Colonic mucosa (tissue), 4 donors: ENCODE measurements at places on chromosomes 6 and 20.

- no peaks in the 10 kb centered on the region for H3K36me3 ChIP-seq
- H3K27ac ChIP-seq, result no peak overlapping the region
- H3K4me3 ChIP-seq, result no peak overlapping the region
- H3K4me1 ChIP-seq, result no peaks in the 10 kb centered on the region
- no peaks in the 10 kb centered on the region for H3K27me3 ChIP-seq
Observed at GRCh38 chr20:40726776-40727175, 37.7 kb upstream of the MAFB start.

DNA sequence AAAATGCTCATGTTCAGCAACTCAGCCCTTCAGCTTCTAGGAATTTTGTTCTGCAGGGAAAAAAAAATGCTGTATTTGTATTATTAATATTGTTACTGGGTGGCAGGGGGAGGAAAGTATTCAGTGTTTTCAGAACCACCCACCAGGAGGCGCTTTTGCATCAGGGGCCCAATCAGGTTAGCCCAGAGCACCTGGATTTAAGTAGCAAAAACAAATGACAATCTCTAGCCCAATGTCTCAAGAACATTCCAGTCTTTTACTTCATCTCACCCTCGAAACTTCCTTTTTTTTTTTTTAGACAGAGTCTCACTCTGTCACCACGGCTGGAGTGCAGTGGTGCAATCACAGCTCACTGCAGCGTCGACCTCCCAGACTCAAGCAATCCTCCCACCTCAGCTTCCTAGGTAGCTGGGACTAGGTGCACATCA lies 635 bp upstream of the C20orf203 start:
- DNase-seq, result peak; percentile 66
- no peak overlapping the region for H3K4me3 ChIP-seq
- no peaks in the 10 kb centered on the region for H3K27me3 ChIP-seq
- H3K27ac ChIP-seq, result no peak overlapping the region
- no peaks in the 10 kb centered on the region for H3K4me1 ChIP-seq

GRCh38 chr20:45818239-45818638 lies 5.8 kb downstream of the UBE2C start:
- no peak overlapping the region for H3K4me3 ChIP-seq
- H3K27ac ChIP-seq, result no peak overlapping the region
- H3K4me1 ChIP-seq, result peaks cover 7% of the 10 kb centered on the region
- no peaks in the 10 kb centered on the region for H3K27me3 ChIP-seq

- no peaks in the 10 kb centered on the region for H3K36me3 ChIP-seq
- no peaks in the 10 kb centered on the region for H3K27me3 ChIP-seq
- H3K4me1 ChIP-seq, result peaks cover 12% of the 10 kb centered on the region
- no peak overlapping the region for H3K4me3 ChIP-seq
- no peak for DNase-seq
Observed at GRCh38 chr6:11353921-11354389, 121.5 kb upstream of the NEDD9 start.

DNA sequence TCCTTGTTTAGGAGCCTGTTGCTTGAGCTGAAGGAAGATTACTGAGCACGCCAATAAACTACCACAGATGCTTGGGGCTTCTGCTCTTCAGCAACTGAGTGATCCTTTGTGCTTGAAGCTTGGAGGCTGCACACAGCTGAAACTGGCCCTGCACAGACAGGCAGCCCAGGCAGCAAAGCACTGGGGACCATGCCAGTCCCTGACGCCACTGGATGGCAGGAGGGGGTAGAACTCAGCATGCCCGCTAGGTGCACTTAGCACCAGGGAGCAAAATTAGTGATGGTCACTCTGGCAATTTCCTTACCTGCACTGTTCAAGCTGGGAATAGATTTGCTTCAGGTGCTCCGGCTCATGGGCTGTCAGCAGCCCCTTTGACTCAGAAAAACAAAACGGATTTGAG lies 91.5 kb downstream of the FAM50B start:
- H3K27me3 ChIP-seq, result no peaks in the 10 kb centered on the region
- H3K4me1 ChIP-seq, result no peaks in the 10 kb centered on the region
- no peaks in the 10 kb centered on the region for H3K36me3 ChIP-seq
- DNase-seq, result no peak
- H3K27ac ChIP-seq, result no peak overlapping the region
- H3K4me3 ChIP-seq, result no peak overlapping the region

DNA sequence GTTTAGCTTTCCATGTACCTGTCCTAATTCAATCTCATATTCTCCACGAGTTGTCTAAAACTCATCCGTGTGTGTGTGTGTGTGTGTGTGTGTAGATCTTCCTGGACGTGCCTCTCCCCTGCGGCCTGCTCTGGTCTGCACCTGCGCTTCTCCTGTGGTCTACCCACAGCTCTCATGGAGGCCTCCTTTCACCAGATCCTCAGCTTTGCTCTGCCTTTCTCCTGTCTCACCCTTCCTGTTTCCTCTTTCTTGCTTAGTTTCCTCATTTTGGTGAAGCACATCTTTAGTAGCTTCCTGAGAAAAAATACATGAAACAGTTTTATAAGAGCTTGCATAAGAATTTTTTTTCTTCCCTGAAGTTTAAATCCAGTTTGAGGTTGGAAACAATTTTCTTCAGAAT lies 18.1 kb downstream of the SLX4IP start:
- no peaks in the 10 kb centered on the region for H3K36me3 ChIP-seq
- no peaks in the 10 kb centered on the region for H3K27me3 ChIP-seq
- no peak overlapping the region for H3K4me3 ChIP-seq
- no peaks in the 10 kb centered on the region for H3K4me1 ChIP-seq

GRCh38 chr6:22363166-22363713 lies 66.4 kb upstream of the PRL start:
- H3K27me3 ChIP-seq, result no peaks in the 10 kb centered on the region
- H3K4me3 ChIP-seq, result no peak overlapping the region
- no peak for DNase-seq

GRCh38 chr6:35304299-35304698 lies 6.7 kb downstream of the DEF6 start:
- no peaks in the 10 kb centered on the region for H3K36me3 ChIP-seq
- H3K27ac ChIP-seq, result no peak overlapping the region
- DNase-seq, result no peak
- peaks cover 4% of the 10 kb centered on the region for H3K4me1 ChIP-seq

DNA sequence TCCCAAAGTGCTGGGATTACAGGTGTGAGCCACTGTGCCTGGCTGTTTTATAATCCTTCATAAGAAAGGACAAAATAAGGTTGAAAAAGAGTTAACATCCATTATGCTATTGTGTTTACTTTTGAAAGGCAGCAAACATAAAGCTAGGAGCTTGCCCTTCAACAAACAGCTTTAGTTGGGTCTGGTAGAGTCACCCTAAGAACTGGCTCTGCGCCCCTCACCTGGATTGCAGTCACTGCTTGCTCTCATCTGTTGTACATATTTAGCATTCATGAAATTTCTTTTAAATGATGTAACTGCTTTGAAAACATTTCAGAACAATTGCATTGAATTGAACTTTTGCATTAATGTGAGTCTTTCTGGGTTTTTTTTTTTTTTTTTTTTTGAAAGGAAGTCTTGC lies 38.9 kb downstream of the JARID2 start:
- no peak overlapping the region for H3K4me3 ChIP-seq
- DNase-seq, result no peak
- peaks cover 14% of the 10 kb centered on the region for H3K4me1 ChIP-seq
- no peaks in the 10 kb centered on the region for H3K27me3 ChIP-seq
- no peak overlapping the region for H3K27ac ChIP-seq

DNA sequence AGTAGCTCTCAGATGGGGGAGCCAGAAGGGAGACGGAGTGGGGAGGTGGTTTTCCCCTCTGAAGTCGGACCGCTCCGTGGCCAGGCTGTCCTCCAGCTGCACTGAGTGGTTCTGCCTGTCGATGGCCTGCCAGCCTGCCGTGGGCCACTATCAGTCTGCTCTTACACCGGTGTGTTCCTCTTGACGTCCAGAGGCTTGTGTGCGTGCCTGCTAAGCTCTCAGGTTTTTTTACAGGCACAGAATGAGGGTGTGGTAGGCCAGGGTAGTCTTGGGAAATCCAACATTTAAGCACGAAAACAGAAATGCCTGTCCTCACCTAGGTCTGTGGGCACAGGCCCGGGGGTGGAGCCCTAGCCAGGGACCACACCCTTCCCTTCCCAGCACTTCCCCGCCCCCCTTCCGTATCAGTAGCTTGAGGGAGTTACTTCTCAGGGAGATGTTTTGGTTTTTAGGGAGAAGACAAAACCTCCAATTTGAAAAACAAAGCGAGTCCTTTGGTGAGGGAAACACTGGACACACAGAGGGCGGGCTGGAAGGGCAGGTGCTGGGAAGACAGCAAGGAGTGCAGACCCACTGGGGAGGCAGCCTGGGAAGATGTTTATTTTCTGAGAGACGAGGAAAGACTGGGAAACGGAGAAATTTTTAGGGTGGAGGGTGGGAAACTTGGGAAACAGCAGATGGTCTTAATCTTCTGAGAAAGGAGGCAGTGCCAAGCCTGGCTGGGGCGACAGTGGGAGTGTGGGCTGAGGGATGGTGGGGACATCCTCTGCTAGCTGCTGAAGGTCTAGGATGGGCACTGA lies 106.5 kb downstream of the LY86 start:
- H3K4me1 ChIP-seq, result peaks cover 31% of the 10 kb centered on the region
- H3K27me3 ChIP-seq, result no peaks in the 10 kb centered on the region
- H3K4me3 ChIP-seq, result no peak overlapping the region
- no peaks in the 10 kb centered on the region for H3K36me3 ChIP-seq
- H3K27ac ChIP-seq, result peak overlapping the region; percentile 92

DNA sequence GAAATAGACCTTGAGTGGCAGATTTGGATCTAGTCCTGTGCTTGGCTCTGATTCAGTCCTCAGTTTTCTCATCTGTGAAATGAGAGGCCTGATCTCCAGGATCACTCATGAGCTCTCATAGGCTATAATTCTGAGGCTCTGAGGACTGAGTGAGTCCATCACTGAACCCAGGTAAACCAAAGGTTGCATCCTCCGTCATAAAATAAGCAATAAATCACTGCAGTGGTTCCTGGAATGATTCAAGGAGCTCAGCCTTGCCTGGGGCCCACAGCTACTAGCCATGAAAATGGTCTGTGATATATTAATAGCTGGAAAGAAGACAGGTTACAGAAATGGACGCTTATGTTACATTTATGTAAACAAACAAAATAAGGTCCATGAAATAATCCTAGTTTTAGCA lies 124.8 kb downstream of the MAP3K7 start:
- H3K4me1 ChIP-seq, result no peaks in the 10 kb centered on the region
- H3K27ac ChIP-seq, result no peak overlapping the region
- DNase-seq, result no peak
- no peaks in the 10 kb centered on the region for H3K36me3 ChIP-seq

GRCh38 chr6:154306696-154307095 lies 49.9 kb downstream of the IPCEF1 start:
- no peak for DNase-seq
- H3K4me3 ChIP-seq, result no peak overlapping the region
- no peaks in the 10 kb centered on the region for H3K27me3 ChIP-seq
- H3K27ac ChIP-seq, result no peak overlapping the region
- H3K36me3 ChIP-seq, result no peaks in the 10 kb centered on the region

DNA sequence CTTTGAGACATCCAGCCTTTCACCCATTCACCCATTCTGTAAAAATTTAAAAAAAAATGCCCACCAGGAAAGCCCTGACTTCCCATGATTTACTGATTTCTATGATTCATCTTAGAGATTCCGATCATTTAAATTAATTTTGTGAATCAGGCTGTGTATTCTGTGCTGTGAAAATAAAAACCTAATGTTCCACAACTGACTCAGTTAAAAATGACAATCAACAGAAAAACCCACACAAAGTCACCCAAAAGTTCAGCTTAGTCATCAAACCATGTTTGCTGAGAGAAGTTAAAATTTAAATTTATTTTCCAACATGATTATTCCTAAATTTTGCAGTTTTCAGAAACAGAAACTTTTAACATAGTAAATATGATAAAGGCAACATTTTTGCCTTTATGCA lies 509.9 kb downstream of the TENT5A start:
- H3K27me3 ChIP-seq, result no peaks in the 10 kb centered on the region
- no peak for DNase-seq
- H3K4me1 ChIP-seq, result no peaks in the 10 kb centered on the region
- H3K27ac ChIP-seq, result no peak overlapping the region

GRCh38 chr6:20907486-20908071 lies 373.3 kb downstream of the CDKAL1 start:
- H3K27ac ChIP-seq, result no peak overlapping the region
- H3K4me3 ChIP-seq, result no peak overlapping the region
- no peaks in the 10 kb centered on the region for H3K36me3 ChIP-seq
- no peaks in the 10 kb centered on the region for H3K4me1 ChIP-seq
- no peaks in the 10 kb centered on the region for H3K27me3 ChIP-seq
- DNase-seq, result no peak

GRCh38 chr6:45718871-45719270 lies 296.8 kb downstream of the CLIC5 start:
- no peak overlapping the region for H3K27ac ChIP-seq
- DNase-seq, result no peak
- no peak overlapping the region for H3K4me3 ChIP-seq
- H3K4me1 ChIP-seq, result no peaks in the 10 kb centered on the region

GRCh38 chr6:10528158-10528981 lies 7.2 kb downstream of the GCNT2 start:
- H3K4me1 ChIP-seq, result no peaks in the 10 kb centered on the region
- H3K4me3 ChIP-seq, result peak overlapping the region; percentile 20
- peak overlapping the region; percentile 54 for H3K27ac ChIP-seq
- peak; percentile 74 for DNase-seq

DNA sequence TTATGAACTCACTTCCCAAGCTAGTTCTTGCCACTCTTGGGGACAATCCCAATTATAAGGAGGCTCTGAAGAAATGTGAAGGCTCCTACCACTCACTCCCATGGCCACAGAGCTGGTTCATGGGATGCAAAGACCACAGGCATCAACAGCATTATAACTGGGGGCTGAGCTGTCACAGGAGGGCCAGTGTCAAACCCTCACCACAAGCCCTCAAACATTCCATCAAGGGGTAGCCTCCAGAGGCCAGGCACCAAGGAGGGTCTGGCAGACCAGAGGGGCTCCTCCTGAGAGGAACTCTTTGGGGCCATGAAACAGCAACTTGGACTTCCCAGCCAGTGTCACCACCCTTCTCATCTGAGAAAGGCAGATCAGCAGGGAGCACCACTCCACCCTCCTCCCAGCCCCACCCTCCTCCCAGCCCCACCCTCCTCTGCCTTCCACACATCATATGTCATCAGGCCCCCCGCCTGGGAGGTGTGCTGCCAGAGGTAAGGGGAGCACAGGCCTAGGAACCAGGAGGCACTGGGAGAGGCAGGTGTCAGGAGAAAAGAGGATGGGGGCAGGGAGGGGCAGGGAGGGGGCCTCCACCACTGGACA lies 1.2 kb upstream of the TSPO2 start:
- H3K4me3 ChIP-seq, result no peak overlapping the region
- peak overlapping the region; percentile 77 for H3K27ac ChIP-seq
- H3K4me1 ChIP-seq, result peaks cover 4% of the 10 kb centered on the region
- H3K27me3 ChIP-seq, result no peaks in the 10 kb centered on the region
- no peaks in the 10 kb centered on the region for H3K36me3 ChIP-seq
- DNase-seq, result peak; percentile 40

- H3K27ac ChIP-seq, result no peak overlapping the region
- no peak overlapping the region for H3K4me3 ChIP-seq
- H3K36me3 ChIP-seq, result no peaks in the 10 kb centered on the region
- H3K4me1 ChIP-seq, result no peaks in the 10 kb centered on the region
Observed at GRCh38 chr6:168007592-168008338, 10.3 kb downstream of the KIF25 start.
